ENCODE measurements at places on chromosomes 13 and 19.

DNA sequence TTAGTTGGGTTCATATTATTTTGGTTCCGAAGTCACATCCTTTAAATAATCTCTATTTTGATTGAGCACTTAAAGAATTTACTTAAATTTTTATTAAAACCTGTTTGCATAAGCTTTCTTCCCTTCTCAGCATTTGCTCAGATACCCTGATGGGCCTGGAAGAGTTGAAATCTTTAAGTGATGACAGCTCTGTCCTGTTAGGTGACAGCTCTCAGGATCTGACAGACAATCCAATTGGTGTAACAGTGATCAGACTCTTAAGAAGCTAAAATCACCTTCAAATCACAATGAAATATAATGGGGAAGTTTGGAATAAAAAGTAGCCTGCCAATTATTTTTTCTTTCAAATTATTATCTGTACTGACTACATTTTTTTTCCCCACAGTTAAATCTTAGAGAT, 284.4 kb downstream of the LMO7 start:
- DNase-seq = no peak

GRCh38 chr19:13281567-13282291, 131.5 kb downstream of the IER2 start:
- no peak for DNase-seq

DNA sequence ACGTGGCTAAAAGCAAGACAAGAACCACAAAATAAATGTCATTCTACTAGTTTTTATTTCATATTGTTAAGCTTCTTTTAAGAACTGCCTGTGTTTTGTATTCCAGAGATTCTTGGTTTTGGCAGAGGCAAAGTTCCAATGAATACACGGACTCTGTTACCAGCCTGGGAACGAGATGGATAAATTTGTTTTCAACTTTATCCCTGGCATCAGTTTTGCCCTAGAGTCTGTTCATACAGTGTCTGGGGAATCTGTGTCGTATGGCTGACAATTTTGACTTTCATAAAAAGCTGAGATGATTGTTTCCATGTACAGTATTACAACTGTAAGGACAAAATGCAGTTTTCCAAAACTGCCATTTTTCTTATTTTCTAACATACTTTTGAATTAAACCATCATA, 327.6 kb downstream of the TBC1D4 start:
- no peak for DNase-seq

DNA sequence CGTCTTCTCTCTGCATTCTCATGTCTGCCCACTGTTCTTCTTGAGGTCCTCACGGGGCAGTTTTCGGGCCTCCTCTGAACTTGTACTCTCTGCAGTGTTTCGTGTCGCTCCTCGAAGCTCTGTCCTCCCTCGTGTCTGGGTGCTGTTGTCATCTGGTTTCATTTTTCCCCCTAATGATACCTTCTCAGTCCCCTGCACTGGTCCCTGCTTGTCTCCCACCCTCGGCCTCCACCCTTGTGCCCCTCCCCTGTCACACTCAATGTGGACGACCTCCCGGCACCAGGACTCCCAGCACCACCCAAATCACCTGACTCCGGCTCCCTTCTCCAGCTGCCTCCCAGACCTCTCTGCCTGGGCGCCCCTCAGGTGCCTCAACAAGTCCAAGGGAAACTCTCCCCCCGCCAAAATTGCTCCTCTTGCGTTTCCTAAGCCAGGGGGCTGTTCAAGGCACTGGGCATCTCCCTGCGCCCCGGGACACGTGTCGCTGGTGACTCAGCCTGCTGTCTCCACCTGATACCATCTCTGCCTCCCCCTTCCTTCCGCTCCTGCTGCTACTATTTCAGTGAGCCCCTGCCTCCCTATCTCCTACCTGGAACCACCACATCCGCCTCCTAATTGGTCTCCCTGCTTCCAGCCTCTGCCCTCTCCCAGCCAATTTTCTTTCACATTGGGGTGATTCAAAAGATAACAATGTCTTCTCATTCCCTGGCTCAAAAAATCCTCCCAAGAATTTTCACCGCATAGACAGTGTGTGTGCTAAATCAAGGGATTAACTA, 49.5 kb downstream of the RFX2 start:
- no peak for DNase-seq

Data from esophagus squamous epithelium (tissue), 5 donors.